ENCODE measurements at places on chromosomes 16 and 17.
A peak's percentile ranks its signal among the peaks of the same experiment; 100 is the strongest.

DNA sequence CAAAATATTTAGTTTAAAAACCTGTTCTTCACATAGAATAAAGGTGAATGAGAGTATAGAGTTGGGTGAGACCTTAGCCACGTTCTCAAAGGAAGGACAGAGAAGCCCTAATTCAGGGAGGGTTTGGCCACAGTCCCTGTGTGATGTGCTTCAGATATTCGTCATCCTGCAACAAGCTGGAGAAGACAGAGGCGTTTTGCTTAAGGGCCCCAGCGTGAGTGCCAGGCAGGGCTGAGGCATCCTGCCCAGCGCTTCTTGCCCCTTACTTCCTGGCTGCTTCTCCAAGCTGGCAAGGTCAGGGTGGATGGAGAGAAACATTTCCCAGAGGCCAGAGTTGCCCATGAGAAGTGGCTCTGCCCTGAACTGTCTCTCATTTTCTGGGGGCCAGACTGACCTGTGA is 46.9 kb downstream of the AXIN2 start:
- no peak for DNase-seq

DNA sequence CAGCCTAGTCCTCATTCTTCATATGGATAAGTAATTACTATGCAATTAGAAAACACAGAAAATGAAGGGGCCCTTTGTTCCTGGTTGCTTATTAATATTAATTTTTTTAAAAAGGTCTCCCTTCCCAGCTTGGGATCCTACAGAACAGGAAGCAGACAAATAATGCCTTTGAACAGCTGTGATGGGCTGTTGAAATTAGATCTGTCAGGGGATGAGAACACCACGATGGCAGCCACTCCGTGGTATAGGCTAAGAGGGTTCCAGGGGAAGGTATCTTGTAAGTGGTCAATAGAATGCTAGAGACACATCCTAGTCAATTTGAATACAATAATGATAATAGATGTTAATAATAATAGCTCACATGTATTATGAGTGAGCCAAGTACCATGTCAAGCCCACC is 83.1 kb downstream of the CCDC182 start:
- DNase-seq = peak; percentile 44

DNA sequence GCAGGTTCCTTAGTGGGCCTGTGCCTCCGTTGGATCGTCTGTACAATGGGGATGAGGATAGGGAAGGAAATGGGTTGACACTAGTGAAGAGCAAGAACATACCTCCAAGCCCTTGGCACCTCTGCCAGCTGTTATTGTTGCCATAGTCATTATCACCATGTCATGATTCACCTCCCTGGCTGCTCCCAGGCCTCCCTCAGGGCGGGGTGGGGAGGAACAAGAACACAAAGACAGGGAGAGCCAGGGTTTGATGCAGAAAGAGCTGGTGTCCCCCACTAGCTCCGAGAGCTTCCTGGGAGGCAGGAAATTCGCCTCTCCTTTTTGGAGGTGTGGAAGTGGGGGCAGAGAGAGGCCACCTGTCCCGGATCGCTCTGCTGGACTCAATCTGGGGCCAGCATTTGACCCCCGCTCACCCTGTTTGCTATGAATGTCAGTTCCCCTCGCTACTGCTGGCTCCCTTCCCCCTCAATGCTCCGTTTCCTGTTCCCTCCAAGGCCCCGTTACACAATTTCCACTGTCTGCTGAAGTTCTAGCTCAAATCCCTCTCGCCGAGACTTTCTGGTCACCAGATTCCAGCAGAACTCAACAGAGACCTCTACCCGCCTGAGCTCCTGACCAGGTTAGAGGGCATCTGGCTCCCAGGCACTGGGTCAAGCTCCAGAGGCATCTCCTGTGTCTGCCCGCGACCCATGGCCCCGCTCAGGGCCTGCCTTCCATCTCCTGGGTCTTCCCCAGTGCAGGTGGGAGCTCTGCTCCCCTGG is 9.1 kb downstream of the TIMP2 start:
- DNase-seq = peak; percentile 27

DNA sequence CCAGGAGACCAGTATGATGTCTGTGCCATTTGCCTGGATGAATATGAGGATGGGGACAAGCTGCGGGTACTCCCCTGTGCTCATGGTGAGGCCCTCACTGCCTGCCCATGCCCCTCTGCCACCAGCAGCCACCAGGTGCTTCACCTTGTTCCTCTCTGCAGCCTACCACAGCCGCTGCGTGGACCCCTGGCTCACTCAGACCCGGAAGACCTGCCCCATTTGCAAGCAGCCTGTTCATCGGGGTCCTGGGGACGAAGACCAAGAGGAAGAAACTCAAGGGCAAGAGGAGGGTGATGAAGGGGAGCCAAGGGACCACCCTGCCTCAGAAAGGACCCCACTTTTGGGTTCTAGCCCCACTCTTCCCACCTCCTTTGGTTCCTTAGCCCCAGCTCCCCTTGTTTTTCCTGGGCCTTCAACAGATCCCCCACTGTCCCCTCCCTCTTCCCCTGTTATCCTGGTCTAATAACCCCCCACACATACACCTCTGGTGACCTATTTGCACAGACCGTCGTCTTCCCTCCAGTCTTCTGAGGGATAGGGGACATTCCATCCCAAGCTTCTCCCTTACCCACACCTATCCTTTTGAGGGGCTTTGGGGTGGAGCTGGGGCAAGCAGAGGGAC is 3.7 kb downstream of the PFN1 start:
- DNase-seq = no peak

DNA sequence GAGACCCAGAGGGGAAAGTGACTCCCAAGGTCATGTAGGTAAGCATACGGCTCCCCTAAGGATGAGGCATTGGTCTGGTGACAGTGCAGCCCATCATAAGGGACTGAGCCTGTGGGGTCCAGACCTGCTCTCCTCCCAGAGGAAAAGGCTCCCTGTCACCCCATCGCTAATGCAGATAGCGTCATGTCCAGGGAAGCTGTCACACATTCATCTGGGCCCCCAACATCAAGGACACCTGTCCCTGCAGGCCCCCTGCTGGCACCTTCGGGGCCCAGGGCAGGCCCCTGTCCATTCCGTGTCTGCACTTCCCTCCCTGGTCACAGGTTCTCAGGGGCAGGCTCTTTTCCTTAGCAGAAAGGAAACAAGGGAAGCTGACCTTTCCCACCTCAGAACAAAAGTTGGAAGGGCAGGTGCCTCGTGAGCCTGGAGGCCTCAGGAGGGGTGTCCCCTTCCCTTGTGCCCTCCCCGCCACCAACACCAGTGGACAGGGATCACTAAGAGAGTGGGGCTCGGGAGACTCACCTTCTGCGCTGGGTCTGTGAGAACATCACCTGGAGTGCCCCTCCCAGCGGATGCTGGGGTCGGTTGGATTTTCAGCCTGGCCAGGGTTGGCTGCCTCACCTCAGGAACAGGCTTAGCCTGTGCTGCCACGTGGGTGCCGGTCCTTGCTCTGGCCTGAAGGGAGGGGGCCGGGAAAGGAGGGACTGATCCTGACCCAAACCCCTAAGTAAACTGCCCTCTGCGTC is 17.3 kb upstream of the LASP1NB start:
- no peak for DNase-seq

GRCh38 chr16:50332599-50332998 is 36.2 kb downstream of the BRD7 start:
- no peak for DNase-seq

DNA sequence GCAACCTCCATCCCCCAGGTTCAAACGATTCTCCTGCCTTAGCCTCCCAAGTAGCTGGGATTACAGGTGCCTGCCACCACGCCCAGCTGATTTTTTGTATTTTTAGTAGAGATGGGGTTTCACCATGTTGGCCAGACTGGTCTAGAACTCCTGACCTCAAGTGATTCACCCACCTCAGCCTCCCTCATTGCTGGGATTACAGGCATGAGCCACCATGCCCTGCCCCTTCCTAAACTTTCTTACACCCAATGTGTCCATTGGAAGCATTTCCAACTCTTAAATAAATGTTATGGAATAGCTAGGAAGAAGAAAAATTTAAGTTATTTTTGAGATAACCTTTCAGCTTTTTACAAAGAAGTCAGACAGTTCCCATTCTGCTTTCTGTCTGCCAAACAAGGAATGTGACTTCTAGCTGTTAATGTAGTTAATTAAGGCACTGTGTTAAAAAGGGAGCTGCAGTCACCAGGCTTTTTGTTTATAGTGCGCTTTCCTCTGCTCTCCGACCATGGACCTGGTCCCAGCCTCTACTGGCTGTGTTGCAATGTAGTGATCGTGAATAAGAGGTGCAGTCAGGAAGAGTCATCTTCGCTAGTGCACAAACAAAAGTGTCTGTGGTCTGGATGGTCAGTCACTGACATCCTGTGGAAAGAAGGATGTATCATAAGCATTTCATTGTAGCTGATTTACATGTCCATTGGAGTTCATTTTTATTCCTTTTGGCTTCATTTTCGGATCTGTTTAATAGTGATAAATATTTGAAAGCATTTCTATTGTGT is 39.7 kb downstream of the USP10 start:
- DNase-seq = no peak

GRCh38 chr17:63558441-63558840 is 8.2 kb downstream of the DCAF7 start:
- no peak for DNase-seq

GRCh38 chr17:1112875-1113274 is 66.9 kb downstream of the ABR start:
- no peak for DNase-seq

- DNase-seq = no peak
Observed at GRCh38 chr17:9973669-9974447, 68.8 kb upstream of the RCVRN start.

- DNase-seq = no peak
Observed at GRCh38 chr17:50468304-50469207, at the start of gene CHAD. TSS of gene CHAD (minus strand) at chr17:50468880. CDS start at chr17:50468813, 67 bp downstream.

- peak; percentile 37 for DNase-seq
Observed at GRCh38 chr17:75069783-75070182, 18.0 kb upstream of the SLC16A5 start.

DNA sequence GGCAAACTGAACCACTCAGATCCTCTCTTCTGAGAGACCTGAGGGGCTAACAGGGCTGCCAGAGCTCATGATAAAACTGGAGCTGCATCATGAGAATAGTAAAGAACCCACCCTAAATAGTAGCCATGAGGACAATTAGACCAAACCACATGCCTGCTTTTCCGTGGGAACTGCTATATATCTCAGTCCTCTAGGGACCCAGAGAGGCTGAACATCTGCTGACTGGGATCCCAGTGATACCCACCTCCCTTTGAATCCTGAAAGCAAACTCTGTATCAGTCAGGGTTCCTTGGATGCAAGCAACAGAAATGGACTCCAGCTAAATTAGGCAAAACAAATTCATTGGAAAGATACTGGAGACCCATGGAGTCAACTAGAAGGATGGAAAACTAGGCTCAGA is 6.5 kb downstream of the MT1X start:
- peak; percentile 66 for DNase-seq

DNA sequence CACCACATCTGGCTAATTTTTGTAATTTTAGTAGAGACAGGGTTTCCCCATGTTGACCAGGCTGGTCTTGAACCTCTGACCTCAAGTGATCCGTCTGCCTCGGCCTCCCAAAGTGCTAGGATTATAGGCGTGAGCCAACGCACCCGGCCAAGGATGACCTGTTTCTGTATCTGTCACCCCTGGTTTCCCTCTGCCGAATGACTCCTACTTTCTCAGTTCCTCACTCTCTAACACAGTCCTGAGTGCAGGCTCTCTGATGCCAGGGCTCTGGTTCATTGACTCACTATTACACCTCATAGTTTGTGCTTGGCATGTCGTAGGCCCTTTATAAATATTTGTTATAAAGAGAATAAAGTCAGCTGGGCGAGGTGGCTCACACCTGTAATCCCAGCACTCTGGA is 10.7 kb upstream of the PRPF8 start:
- no peak for DNase-seq

- no peak for DNase-seq
Observed at GRCh38 chr17:51060396-51060795, 60.3 kb downstream of the SPAG9 start.

DNA sequence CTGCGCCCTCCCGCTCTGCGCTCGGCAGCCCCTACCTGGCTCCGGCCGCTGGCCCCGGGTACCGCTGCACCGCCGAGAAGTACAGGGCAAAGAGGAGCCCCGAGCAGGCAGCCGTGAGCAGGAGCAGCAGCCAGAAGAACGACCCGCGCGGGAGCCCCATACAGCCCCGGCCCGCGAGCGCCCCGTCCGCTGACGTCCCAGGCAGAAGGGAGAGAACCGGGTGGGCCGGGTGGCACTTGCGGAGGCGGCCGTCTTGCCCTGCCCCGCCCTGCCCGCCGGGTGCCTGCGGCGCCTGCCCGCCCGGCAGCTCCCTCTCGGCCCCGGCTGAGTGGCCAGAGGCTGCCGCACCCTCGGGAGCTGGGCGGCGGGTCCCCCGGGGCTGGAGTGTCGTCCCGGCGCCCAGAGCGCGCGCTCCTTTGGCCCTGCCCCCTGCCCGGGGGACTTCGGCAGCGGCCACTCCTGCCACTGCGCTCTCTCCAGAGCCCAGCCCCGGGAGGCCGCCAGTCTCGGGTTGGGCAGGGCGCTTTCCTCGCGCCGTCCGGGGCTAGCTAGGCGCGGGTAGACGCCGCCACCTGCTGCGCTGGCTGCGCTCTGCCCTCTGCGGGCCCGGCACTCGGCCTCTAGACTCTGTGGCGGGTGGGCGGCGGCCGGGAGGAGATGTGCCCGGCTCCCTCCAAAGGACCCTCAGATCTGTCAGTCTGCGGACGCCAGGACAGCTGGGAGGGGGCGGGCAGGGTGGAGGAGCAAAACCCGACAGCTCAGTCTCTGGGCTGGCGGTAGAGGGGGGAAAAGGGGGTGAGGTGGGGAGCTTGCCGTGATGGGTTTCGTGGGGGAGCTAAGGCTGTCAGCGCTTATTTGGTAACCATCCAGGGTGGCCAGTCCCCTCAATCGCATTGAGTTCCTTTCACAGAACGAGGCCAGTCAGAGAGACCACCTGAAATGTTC is at the start of gene ST6GALNAC2:
Gene ST6GALNAC2, minus strand, starts transcription at position 212 of the 945 bp plus-strand sequence. Its CDS starts 52 bp downstream, at position 160.
- DNase-seq = peak; percentile 85

DNA sequence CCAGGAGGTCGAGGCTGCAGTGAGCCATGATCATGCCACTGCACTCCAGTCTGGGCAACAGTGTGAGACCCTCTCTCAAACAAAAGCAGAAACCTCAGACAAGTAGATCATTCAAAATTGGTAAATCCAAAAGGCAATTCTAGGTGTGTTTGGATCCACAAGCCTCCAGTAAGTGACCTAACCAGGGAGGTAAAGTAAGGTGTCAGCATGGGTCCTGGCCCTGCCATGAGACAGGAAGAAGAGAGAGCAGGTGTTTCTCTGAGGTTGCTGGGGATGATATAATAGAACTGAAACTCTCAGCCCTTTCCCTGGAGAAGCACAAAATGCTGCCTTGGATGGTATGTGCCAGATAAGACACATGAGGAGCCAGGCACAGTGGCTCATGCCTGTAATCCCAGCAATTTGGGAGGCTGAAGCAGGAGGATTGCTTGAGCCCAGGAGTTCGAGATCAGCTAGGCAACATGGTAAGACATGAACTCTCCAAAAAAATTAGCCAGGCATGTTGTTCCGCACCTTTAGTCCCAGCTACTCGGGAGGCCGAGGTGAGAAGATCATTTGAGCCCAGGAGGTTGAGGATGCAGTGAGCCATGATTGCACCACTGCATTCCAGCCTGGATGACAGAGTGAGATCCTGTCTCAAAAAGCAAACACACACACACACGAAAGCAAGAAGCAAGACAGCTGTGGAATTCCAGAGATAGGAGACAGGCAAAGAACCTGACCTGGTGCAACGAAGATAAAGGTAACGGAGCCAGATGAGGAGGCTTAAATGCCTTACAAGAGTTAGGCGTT is 6.5 kb downstream of the TM4SF5 start:
- DNase-seq = no peak

- no peak for DNase-seq
Observed at GRCh38 chr17:43366891-43367736, 31.7 kb upstream of the ARL4D start.

GRCh38 chr17:27485716-27486495 is 29.7 kb downstream of the KSR1 start:
- DNase-seq = no peak

- DNase-seq = peak; percentile 92
Observed at GRCh38 chr17:74332017-74332650, 6.1 kb downstream of the KIF19 start.

All from DMS53 (cell line).